ENCODE measurements at places on chromosomes 4 and X.

GRCh38 chr4:16114546-16114945, 30.7 kb upstream of the PROM1 start:
- DNase-seq, result no peak

DNA sequence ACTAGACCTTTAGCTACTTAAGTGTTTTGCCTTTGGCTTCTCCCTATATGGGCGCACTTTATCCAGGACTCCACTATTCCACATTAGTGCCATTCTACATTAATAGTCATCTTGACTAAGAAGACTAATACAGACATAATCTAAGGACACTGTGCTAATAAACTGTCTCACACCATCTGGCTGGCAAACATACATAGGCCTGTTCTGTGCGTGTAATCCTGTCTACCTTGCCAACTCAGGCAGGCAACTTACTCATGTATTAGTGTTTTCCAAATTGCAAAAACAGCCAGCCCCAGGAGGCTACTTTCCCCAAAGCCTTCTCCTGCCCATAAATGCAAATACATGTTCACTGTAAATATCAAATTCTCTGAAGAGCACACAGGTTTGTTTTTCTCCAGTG, 587.3 kb downstream of the TMA16 start:
- no peak for DNase-seq

DNA sequence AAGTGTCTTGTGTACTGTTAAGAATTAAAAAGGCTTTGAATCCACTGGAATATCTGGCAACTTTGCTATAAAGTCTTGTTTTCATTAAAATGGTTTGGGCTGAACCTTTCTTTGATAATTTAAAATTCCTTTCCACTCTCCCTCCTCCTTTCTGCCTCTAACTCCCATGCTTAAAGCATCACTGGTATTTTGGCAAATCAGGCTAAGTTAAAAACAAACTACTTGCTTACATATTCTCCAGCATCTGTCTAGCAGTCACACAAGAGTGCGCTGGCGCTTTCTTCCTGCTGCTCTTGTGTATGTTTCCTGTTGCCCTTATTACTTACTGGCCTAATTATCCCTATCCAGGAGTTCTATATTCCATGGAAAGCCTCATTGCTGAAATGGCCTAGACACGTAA, 136.6 kb downstream of the VEGFC start:
- DNase-seq, result no peak

DNA sequence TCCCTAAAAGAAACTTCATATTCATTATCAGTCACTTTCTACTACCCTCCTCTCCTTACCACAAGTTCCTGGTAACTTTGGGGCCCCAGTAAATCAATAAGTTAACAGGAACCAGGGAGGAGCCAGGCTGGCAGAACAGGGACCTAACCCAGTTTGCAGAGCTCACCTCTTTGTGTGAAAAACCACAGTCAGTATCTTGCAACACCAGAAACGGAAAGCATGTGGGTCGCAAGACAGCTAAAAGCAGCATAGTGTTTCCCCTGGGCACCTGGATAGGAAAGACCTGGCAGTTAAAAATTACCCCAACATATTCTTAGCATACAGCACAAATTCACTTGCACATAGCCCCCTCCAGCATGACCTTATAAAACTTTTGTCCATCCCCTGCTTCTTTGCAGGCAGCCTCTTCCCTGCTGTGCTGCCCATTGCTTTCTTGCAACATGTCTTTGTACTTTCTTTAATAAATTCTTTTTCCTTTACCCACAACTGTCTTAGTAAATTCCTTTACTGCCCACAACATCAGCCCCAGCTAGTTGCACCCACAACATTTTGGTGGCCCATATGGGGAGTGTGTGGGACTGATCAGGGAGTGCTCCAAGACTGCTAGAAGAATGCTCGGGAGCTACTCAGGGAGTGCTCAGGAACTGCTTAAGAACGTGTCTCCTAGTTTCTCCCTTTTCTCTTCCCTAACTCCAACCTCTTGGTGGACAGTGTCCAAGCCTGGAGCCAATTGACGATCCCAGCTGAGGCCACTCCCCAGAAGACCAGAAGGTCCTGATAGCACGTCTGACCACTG, 83.4 kb downstream of the MSN start:
- no peak for DNase-seq

Measured in AG09309 (cell line).